ENCODE measurements at places on chromosomes 7 and 10.

GRCh38 chr10:88437411-88437810 lies 145.7 kb downstream of the RNLS start:
- DNase-seq = peak; percentile 22

GRCh38 chr7:10116511-10116910 lies 857.2 kb upstream of the PHF14 start:
- no peak for DNase-seq

GRCh38 chr7:20280475-20281351 lies 50.0 kb upstream of the ITGB8 start:
- DNase-seq = peak; percentile 81

DNA sequence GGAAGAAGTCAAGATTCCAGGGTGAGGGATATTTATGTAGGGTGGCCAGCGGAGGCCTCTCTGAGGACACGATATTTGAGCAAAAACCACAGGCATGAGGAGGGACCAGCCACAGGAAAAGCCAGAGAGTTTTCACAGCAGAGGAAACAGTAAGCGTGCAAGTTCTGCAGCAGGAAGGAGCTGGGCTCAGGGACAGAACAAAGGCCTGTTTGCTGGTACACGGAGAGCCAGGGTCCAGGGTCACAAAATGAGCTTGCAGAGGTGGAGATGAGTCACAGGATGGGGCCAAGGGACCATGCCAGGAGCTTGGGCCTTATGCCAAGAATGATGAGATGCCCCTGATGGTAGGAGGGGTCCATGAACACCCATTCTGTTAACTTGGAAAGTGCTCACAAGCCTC lies 283.5 kb downstream of the PLXNA4 start:
- peak; percentile 84 for DNase-seq

- no peak for DNase-seq
Measured at GRCh38 chr10:125010362-125010761, 68.4 kb downstream of the ZRANB1 start.

- DNase-seq = peak; percentile 65
Measured at GRCh38 chr7:39510864-39511354, 55.3 kb upstream of the YAE1 start.

DNA sequence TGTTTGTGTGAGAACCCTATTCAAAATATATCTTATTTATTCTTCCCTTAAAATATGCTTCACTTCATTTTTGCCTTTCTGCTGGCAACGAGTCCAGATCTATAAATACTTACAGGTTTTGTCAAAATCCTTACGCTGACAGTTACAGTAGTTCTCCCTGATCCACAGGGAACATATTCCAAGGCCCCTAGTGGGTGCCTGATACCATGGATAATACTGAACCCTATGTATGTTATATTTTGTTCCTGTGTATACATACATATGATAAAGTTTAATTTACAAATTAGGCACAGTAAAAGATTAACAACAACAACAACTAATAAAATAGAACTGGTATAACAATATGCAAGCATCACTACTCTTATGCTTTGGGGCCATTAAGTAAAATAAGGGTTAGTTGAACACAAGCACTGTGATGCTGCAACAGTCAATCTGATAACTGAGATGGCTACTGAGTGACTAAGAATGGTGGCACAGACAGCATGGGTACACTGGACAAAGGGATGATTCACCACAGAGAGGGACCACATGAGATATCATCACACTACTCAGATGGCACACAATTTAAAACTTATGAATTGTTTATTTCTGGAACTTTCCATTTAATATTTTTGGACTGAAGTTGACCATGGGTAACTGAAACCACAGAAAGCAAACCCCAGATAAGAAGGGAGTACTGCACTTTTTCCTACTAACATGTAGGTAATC lies 29.4 kb upstream of the PCGF5 start:
- DNase-seq = peak; percentile 77

DNA sequence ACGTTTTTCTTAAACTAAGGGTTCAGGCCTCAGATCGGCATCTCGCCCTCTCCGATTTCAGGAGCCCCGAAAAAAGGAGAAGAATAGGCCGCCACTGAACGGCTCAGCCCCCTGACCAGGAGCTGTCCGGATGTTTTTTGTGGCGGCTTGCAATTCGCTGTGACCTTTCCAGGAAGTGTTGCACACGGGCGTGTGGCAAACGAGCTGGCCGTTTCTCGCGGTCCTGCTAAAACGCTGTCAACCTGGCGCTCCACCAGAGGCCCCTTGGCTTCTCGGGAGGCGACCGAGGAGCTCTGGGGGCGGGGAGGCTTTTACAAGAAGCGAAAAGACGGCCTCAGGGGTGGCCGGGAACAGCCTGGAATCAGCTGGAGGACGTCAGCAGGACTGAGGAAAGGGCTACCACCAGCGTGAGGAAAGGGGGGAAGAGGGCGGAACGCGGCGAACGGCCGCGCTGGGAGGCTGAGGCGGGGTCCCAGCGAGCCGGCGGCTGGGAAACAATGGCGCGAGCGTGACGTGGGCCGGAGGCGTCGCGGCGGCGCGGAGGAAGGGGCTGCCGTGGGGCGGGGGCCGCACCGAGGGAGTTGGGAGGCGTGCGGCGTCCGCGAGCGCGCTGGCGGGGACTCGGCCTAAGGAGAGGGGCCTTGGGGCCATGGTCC lies 493 bp downstream of the NT5C2 start:
- DNase-seq = peak; percentile 83

Measured in fibroblast of skin of back (primary cell).